ENCODE measurements at places on chromosomes 4 and X.

DNA sequence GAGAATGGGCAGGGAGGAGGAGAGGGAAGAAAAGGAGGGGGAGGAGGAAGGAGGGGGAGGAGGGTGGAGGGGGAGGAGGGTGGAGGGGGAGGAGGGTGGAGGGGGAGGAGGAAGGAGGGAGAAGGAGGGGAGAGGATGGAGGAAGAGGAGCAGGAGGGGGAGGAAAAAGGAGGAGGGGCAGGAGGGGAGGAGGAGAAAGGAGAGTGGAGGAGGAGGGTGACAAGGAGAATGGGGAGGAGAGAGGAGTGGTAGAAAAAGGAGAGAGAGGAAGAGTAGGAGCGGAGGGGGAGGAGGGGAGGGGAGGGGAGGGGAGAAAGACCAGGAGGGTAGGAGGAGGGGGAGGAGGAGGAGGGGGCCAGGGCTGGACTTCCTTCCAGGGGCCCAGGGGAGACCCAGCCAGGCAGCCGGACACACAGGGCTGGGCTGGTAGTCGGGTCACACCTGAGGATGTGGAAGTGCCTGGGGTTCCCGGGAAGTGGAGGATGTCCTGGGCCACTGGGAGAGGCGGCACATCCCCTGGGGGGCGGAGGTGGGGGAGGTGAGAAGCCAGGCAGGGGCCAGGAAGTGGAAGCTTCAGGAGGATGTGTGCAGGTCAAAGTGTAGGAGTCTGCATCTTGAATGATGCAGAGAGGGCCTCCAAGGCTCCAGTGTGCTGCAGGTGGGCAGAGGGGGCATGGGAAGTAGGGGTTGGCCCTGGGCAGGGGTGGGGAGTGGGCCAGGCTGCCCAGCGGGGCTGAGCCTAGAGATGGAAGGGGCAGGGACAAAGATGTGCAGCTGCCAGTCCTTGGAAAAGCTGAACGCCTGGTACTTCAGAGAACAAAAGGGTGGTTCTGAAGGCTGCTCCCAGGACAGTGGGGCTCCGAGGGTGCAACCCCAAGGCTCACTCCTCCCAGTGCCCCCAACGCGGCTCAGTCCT is 18.8 kb downstream of the IL3RA start:
- no peak for DNase-seq

DNA sequence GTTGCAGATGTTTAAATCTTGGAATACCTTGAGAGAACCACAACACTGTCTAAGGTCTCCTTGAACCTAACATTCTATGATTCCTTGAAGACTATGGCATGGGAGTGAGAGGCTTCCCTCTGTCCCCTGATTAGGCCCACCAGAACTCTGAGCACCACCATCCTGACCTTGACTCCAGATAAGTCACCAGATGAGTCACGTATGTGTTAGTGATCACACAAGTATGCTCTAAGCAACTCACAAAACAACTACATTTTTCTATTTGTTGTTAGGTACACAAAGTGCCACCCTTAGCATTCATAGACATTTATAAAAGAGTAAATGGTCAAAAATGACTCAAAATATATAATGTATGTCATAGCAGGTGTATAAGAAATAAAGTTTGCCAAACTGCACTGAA is 252.9 kb upstream of the CXXC4 start:
- no peak for DNase-seq

GRCh38 chr4:157372154-157372553 is 151.6 kb downstream of the GRIA2 start:
- DNase-seq = no peak

DNA sequence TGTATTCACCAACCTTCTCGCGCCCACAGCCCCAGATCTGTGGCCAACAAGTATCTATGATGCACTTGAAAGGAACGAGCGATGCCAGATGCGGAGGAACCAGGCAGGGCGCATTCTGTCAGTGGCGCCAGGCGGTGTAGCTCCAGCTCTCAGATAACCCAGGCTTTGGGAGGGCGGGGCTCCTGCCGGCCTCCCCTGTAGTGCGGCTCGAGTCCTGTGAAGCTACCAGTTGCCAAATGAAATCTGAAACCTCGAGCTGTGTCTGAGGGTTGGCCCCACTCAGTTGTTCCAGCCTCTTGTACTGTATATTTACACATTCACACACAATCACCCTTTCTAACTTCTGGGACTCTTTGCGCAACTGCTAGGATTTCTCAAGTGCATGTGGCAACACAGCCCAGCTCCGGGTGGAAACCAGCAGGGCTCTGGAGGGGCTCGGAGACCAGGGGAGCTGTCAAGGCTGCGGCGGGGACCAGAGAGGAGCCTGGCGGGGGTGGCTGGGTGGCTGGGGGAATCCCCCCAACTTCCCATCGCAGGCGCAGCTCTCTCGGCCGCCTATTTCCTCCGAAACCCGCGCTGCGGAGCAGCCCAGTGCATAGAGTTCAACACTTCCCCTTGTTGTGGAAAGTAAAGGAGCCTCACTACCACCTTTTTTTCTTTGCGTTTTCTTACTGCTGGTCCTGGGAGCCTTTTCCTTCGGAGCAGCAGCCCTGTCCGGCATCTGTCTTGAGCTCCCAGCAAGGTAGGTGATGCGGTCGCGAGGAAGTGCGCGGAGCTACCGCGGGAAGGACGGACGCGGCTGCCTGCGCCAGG is at the start of gene ARHGAP24:
ARHGAP24 (plus strand) TSS at position 333 of the 813 bp plus-strand sequence.
- DNase-seq = peak; percentile 6

- no peak for DNase-seq
Observed at GRCh38 chr4:182562350-182562749, 319.1 kb downstream of the TENM3 start.

GRCh38 chrX:80765220-80765625 is 44.5 kb downstream of the BRWD3 start:
- DNase-seq = no peak

- DNase-seq = no peak
Observed at GRCh38 chrX:16082470-16083085, 40.8 kb upstream of the GRPR start.

GRCh38 chr4:25970226-25970675 is 56.2 kb downstream of the SMIM20 start:
- no peak for DNase-seq

DNA sequence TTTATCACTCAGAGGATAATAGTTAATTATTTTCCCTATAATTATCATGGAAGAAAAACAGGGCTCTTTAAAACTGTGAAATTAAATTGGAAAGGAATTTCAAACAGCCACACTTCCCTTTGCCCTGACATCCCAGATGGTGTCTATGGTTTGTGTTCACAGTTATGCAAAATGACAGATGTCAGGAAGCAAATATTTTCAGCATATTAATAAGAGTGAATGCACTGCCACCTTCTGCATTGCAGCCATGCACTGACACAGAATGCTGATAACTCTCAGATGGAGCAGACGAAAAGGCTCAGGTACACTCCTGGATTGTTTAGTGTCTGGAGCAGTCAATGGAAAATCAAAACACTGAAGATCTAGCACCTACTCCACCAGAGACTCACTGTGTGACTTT is 57.6 kb downstream of the RWDD4 start:
- DNase-seq = no peak

- no peak for DNase-seq
Observed at GRCh38 chr4:120007191-120007871, 59.3 kb downstream of the MAD2L1 start.

GRCh38 chr4:6875431-6875831 is 34.2 kb upstream of the TBC1D14 start:
- peak; percentile 58 for DNase-seq

DNA sequence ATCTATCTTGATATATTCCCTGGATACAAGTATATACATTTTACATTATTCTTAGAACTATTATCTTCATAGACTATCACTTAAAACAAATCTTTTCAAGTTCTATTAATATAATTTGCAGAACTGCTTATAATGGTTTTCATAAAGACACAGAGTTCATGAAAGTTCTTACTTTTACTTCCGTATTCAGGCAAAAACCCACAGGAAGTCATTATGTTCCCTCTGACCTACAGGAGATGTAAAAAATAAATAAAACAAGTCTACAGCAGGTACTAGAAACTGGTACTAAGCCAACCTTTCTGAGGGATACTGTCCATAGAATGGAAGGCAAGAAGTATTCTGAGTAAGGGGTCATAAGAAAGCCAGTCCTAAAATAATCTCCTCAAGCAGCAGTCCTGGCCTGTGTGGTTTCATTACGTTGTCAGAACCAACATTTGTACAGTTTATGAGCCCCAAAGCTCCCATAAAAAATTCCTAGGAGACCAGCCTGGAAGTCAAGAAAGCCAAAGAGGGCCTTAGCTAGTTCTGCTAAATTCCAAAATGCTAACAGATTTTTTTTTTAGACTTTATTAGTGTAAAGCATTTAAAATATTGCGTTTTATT is 68.6 kb downstream of the CAMK2D start:
- no peak for DNase-seq

- no peak for DNase-seq
Observed at GRCh38 chr4:121697564-121697963, 784 bp upstream of the ANXA5 start.

- DNase-seq = no peak
Observed at GRCh38 chr4:74546057-74546456, 101.1 kb downstream of the AREG start.

GRCh38 chr4:69210911-69211310 is 3.6 kb downstream of the UGT2B11 start:
- DNase-seq = no peak

DNA sequence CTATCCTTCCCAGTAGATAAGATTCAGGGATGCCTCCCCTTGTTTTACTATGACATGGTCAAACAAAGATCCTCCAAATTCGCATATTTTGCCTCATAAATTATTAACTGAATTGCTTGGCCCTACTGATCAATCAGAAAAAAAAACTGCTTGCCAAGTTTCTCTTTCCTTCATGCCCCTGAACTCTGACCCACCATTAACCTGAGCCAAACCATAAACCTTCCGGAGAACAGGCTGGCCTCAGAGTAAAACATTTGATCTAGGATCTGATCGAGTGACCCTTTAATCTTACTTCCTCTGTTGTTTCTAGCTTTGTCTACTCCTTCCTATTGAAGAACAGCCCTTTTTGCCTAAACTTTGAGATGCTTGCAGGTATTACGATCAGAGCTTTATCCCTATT is 209.7 kb upstream of the FAM47A start:
- DNase-seq = no peak

GRCh38 chrX:140608111-140608510 is 101.4 kb upstream of the LINC00632 start:
- no peak for DNase-seq

- DNase-seq = no peak
Observed at GRCh38 chrX:23754664-23755063, 11.6 kb upstream of the ACOT9 start.

DNA sequence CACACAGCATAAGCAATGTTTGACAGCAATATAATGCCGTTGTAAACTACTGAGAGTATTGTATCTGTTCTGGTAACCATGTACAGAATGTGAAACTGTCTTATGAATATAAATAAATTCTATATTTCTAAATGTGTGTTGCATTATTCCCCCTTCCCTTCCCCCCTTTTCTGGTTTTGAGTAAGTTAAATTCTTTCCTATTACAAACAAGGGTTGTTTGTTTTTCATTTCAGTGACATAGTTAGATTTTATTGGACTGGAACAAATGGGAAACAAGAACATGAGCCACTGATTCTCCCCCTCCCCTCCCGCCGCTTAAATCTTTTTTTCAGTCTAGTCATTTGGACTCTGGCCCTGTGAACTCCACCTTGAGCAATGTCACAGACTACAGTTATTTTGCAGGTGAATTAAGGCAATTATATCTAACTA is 69.8 kb downstream of the GPAT3 start:
- DNase-seq = no peak

GRCh38 chr4:151029537-151029936 is 14.5 kb upstream of the LRBA start:
- DNase-seq = peak; percentile 44

- DNase-seq = peak; percentile 15
Observed at GRCh38 chr4:185143601-185143969, 519 bp downstream of the SLC25A4 start.

DNA sequence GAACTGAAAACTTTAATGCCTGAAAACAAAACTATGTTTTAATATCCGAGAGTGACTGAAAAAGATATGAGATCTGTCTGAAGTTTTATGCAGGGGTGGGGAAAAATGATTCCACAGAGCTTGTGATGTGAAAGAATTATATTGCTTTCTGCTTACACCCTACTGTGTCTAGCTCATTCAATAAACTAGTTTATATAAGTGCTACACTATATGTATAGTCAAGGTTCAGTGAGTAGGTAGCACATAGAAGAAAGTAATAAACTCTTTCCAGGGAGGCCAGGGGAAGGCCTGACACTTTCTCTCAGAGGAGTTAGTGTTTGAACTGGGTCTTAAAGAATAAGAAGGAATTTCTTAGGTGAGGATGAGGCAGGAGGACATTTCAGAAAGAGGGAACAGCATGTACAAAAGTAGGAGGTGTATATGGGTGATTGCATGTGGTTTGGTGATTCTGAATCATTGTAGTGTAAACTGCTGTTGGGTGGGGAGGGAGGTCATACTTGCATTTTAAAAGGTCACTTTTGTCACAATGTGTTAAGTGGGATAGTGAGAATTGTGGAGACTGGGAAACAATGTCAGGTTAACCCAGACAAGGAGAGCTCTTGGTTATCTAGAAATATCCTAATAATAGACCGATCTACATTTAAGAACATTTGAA is 25.1 kb upstream of the TEX13D start:
- no peak for DNase-seq

DNA sequence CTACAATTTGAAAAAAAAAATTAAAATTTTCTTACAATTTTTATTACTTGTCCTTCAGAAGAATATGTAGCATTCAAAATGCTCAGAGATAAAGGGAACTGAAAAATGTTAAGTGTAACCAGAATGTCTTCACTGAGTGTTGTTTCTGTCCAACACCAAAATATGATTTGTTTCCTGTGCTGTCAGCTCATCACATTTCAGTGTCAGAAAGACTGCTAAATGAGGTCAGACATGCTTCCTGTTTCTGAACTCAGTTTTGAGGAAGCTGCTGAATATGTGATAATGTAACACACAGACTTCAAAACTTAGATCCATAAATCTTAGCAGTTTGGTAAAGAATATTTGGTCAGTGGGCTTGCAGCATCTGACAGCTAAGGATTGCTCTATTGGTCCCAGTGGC is 1849.7 kb downstream of the PCDH7 start:
- no peak for DNase-seq

- no peak for DNase-seq
Observed at GRCh38 chr4:3862640-3863420, 96.6 kb downstream of the ADRA2C start.

DNA sequence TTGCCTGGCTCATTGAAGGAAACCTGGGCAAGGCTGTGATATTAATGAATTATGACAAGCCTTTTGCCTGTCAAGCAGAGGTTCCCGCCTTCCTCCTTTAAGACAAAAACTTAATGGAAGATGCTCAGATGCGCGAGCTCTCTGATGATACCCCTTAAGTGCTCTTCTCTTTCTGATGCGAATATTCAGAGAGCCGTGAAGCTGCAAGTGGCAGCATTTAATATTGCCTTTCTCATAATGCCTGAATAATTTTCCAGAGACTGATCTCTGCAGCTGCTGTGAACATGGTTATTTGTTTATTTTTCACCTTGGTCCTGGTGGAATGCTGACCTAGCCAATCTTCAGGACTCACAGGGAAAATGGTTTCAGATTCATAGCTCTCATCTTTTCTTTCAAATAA is 251.8 kb downstream of the TENM3 start:
- no peak for DNase-seq
